ENCODE measurements at places on chromosomes 3 and 15.

DNA sequence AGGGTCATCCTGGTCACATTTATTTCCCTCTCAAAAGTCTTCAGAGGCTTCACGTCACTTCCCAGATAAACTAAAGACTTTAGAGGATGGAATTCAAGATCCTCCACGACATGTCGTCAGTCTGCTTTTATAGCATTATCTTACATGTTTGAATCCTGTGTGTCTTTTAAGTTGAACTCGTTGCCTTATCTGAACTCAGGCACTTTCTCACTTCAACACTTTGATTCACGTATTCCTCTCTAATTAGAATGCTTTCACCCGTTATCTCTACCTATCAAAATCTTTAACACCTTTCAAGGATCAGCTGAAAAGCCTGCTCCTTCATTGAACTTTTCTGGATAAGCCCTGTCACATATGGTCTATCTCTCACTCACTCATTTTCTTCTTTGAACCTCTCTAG, 97.1 kb downstream of the MAP2K5 start:
- DNase-seq = no peak

DNA sequence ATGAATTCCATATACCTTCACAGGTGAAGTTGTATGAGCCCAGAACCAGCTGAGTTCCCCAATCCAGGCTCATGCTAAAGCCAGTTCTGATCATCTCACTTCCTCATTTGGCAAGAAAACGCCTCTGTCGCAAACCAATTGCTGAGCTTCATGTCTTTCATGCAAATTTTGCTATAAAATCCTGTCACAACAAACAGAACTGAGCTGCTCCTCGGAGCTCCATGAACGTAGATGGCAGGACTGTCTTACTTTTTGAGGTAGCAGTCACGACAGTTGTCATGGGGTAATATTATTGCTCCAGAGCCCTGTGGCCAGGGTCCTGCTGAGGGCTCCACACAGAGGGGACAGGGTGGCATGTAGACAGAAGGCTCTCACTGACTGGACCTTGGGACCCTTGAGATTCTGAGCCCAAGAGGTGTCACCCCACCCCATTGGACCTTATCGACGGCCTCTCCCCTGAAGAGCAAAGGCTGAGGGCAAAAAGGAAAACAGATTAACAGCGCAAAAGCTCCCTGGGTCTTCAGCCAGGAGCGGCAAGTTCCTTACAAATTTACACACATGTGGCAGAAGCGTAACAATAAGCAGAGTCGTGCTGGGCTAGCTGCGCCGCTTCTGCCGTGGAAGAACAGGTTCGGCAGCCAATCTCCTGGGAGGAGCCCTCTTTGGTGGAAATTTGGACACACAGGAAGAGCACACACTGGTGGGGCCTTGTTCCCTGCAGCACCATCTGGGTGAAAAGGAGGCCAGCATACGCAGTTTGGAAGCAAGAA, 249.2 kb downstream of the OPA1 start:
- no peak for DNase-seq

DNA sequence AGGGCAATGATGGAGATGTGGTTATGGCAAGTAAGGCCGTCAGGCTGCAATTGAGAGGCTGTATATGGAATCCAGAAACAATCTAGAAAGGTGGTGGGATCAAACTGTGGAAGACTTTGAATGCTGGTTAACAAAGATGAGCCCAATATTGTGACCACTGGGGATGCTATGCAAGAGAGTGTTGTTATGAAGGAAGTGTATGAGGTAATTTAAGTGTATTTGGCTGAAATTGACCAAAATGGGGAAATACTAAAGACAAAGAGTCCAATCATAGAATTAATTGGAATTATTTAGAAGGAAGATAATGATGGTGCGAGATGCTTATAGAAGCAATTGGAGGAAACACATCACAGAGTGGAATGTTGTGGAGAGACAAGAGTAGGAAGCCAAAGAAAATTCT, 24.5 kb downstream of the BTLA start:
- no peak for DNase-seq

DNA sequence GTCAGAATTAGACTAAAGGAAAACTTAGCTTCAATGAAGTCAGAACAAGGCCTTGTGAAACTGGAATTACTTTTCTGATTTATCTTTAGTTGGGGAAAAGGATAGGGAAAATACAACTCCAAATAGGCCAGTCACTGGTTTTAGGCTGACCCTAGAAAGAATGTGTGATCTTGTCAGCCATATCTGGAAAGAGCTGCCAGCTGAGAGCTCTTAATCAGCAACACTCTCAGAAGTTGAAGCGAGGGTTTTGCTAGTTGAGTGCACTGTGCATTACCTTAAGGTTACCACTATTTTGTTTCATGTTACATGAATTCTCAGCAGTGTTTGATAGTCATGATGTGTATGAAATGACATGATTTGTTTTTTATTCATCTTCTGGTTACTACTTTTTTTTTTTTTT, 905.3 kb upstream of the ALCAM start:
- DNase-seq = no peak

GRCh38 chr3:188671971-188672370, 499.8 kb upstream of the TPRG1 start:
- DNase-seq = no peak

- no peak for DNase-seq
These were observed 12.8 kb downstream of the ASB14 start for GRCh38 chr3:57279685-57280084.

DNA sequence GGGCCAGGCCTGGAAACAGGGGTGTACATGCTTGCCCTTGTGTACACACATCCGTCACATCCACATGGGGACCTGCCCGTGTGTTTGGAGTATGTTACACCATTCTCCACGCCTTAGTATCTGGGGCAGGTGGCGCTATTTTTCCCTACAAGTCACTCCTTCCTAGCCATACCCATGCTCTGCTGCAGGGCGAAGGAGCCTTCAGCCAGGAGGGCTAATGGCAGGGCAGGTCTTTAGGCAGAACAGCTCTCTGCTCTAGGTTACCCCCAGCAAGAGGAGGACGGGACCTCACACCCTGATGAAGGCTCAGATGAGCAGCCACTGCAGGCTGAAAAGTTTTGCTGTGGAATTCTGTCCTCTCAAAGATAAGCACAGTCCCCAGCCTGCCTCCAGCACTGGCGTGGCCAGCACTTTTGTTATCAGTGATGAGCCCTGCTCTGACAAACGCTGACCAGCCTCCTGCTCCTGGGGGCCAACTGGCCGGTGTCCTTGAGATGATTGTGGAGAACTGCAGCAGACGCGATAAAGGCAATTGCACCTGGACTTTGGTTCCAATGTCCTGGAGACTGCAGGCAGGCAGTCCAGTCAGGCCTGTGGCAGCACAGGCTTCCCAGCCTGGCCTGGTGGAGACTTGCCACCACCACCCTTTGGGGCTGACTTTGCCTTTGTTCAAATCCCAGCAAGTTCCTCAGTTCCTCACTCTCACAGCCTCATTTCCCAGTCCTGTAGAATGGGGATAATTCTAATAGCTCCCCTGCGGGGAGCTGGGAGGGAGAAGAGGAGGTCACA, 19.8 kb upstream of the PIGZ start:
- no peak for DNase-seq
